T-helper 22 cell (primary cell): ENCODE measurements at places on chromosomes 1 and 21.
A peak's percentile ranks its signal among the peaks of the same experiment; 100 is the strongest.

DNA sequence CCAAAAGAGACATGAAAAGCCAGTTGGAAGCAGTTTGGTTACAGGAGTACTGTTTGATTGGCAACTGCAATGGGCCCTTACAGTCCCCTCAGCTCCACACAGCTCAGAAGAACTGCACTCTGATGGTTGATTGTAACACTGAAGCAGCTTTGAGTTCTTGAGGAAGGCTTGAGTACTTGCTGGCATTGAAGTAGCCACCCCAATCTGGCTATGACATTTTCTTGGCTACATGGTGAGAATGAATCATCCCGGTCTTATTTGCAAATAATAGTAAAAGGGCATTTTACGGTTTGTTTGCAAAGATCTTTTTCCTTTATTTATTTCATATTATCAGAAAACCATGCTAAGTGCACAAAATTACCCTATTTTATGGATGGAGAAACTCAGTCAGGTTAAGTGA, 159.7 kb upstream of the BEND5 start:
- no peak for DNase-seq

- DNase-seq = peak; percentile 92
Observed at GRCh38 chr1:45583264-45583665, 576 bp upstream of the NASP start.

GRCh38 chr1:42035205-42035829, 116.6 kb upstream of the HIVEP3 start:
- DNase-seq = peak; percentile 46

GRCh38 chr21:45320261-45321025, 32.7 kb upstream of the POFUT2 start:
- no peak for DNase-seq

- DNase-seq = no peak
Observed at GRCh38 chr1:233707153-233707879, 93.4 kb downstream of the KCNK1 start.

DNA sequence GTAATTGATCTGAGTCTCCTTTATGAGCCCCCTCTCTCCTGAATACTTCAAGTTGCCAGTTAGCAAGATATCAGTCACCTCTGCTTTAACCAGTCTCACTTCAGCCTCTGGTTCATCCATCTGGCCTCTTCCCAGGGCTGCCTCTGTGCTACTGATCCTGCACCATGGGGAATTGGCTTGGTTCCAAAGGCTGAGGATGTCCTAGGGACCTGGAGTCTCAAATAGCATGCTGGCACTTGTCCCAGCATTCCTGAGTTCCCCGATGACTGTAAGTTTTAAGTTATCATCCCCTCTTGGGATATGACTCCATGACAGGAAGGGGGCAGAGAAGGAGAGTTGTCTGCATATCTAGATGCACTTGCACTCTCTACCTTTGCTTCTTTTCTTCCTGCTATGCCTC, 252.0 kb downstream of the PTBP2 start:
- no peak for DNase-seq

DNA sequence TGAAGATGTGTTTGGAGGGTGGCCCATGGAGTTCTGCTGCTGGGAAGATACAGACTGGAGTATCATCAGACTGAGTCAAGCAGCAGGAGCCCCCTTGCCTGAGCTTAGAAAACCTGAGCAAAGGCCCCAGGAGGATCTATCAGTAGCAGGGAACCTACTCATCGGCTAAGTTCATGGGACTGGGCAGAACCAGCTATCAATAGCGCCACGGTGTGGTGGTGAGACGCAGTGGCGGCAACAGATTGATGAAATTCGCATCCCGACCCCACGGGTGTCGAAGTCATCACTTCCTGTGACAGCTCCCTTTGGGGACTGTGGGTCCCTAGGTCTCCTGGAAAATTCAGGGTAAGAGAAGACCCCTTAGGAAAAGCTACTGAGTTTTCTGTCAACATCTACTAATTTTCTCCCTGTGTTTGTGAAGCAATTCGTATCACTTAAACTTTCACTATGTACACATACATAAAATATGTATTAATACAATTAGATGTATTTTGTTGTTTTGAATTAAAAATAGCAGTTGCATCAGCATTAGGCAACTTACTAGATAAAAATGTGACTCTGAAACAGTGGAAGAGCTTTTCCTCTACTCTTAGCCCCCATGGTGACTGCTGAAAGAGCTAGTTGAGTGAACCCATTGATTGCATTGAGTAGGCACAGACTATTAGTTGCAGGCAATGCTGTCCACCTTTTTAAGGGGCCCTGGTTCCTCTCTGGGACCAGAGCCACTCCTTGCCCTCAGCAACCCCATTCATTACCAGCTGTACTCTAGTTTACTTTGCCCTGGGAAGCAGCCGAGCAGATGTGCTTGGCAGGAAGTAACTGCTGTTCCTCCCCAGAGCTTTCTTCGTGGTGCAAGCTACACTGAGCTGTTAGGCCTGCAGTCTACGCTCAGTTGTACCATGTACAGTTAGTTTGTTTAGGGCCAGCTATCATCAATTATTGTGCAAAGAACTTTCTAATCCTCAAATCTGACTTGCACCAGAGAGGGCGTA, 7.3 kb upstream of the CACNA1S start:
- peak; percentile 16 for DNase-seq

- peak; percentile 9 for DNase-seq
Observed at GRCh38 chr1:40612345-40612831, 53.1 kb downstream of the RIMS3 start.

DNA sequence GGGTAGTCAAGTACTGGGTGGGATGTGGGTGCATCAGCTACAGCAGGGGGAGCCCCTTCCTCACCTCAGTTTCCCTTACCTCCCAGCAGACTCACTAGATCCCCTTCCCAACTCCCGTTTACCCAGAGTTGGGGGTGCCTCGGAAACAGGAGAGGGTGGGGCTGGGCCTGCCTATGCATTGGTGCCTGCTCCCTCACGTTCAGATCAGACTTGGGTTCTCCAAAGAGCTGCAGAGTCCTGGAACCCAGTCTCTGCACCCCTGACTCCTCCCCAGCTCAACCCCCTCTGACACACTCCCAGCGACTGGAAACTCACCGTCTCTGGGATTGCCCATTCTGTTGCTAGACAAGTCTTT, 6.0 kb downstream of the FOXO6 start:
- DNase-seq = no peak

DNA sequence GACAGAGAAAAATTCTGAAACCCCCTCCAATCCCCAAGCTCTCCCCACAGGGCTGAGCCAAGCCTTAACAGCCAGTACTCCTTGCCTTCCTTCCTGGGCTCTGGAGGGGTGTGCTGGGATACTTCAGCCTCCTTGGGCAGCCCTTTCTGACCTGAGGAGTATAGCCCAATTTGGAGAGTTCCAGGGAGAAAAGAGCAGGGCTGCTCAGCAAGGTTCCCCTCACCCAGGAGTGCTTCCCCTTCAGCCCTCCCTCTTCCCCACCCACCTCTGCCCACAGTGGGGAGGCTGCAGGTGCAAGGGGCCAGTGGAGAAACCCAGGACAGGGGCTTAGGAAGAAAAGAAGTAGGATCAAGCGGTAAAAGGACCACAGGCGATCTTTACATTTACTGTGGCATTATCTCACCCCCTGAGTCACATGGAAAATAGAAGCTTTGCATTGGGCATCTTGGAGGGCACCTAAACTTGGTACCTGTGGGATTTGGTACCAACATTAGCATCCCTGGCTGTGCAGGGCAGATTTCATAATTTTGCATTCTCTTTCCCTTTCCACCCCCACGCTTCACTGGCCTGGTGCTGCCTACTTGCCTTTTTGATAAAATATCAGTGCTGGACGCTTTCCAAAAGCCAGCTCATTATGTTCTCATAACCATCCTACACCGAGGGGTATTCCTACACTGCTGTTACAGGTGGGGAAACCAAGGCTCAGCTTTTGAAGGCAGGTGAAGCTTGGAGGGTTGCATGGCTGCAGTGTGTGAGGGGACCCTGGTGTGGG, 2.8 kb upstream of the ADORA1 start:
- no peak for DNase-seq

DNA sequence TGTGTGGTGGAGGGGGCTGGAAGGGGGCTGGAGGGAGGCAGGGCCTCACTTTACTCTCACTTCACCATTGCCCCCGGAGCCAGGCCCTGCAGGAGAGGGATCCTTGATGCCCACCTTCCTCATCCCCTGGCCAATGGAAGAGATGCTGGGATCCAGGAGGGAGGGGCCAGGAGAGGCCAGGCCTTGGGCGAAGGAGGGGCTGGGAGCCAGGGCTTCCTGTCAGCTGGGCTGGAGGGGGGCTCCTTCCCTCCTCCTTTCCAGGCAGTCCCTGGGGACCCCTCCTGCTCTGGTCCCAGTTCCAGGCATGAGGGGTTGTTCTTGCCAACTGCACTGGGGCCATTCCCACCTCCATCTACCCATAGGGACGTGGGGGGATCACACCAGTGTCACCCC, 5.7 kb downstream of the AHDC1 start:
- no peak for DNase-seq

GRCh38 chr1:14136152-14136763, 436.3 kb downstream of the PRDM2 start:
- DNase-seq = no peak

GRCh38 chr1:152347116-152347728, 12.6 kb downstream of the FLG2 start:
- peak; percentile 2 for DNase-seq

- DNase-seq = no peak
Observed at GRCh38 chr1:22249928-22250680, 107.2 kb upstream of the WNT4 start.

DNA sequence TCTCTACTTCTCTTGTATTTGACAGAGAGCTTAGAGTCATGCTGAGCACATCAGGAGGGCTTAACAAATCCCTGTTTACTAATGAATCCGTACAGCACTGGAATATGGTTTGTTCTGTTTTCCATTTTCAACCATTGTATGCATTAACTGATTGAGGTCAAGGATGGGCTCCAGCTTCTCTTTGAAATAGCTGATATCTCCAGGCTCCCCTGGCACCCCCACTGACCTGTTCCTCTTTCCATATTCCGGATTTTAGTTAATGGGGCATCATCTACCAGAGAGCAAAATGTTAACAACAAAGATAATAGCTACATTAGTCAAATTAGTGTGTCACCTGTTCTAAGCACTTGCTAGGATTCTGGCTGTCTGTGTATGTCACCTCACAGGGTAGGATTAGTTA, 57.6 kb downstream of the NENF start:
- DNase-seq = no peak

DNA sequence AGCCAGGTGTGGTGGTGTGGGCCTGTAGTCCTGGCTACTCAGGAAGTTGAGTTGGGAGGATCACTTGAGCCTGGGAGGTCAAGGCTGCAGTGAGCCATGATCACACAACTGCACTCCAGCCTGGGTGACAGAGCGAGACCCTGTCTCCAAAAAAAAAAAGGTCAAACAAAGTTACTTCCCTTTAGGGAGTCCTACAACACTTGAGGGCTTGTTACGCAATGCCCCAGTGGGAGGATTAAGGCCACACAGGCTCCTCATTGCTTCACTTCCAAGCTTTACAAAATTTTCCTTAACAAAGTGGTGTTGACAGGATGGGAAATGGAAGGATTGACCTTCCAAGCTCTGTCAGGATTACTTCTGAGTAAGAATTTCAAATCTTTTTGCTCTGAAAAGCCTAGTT, 6.2 kb upstream of the EXTL1 start:
- DNase-seq = no peak

DNA sequence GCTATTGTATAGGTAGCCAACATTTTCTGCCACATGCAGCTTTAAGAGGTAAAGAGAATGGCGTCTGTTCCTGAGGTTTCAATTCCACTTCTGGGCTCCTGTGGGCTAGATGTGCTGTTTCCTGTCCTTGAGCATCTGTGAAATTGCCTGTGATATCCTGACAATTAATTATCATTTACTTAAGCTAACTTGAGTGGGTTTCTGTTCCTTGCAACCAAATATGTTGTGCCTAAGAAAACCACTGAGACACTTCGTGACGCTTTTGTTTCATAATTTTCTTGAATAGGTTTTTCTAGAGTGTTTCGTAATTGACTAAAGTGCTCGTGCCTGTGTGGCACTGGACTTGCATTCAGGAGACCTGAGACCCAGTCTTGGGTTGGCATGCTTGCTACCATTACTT, 127.3 kb upstream of the POU3F1 start:
- DNase-seq = no peak

DNA sequence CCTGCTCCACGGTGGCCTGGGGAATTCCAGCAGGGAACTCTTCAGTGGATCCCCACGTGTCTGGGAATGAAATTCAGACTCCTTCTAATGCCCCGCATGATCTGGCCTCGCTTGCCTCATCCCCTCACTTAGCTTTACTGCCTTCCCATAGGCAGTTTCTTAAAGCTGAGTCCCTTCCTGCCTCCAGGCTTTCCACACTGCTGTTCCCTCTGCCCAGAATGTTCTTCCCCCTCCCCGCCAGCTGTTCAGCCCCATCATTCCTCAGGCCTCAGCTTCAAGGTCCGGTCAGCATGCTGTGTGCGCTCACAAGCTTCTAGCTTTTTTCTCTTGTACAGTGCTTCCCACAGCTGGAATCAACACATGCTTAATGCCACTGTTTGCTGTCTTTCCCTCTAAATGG, 54.9 kb upstream of the WASF2 start:
- no peak for DNase-seq

DNA sequence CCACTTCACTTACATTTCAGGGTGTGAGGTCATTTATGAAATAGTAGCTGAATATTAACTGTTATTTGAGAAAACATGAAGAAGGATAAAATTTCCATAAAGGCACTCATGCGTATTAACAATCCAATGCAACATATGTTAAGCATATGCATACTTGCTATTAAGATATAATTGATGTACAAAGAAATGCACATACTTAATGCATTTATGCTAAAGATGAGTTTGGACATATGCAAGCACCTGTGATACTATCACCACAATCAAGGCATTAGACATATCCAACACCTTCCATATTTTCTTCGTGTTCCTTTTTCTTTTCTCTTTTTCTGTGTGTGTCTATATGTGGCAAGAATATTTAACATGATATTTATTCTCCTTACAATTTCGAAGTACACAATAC, 464.8 kb upstream of the BRINP3 start:
- no peak for DNase-seq

GRCh38 chr1:21013510-21013909, 163.2 kb downstream of the EIF4G3 start:
- DNase-seq = no peak

DNA sequence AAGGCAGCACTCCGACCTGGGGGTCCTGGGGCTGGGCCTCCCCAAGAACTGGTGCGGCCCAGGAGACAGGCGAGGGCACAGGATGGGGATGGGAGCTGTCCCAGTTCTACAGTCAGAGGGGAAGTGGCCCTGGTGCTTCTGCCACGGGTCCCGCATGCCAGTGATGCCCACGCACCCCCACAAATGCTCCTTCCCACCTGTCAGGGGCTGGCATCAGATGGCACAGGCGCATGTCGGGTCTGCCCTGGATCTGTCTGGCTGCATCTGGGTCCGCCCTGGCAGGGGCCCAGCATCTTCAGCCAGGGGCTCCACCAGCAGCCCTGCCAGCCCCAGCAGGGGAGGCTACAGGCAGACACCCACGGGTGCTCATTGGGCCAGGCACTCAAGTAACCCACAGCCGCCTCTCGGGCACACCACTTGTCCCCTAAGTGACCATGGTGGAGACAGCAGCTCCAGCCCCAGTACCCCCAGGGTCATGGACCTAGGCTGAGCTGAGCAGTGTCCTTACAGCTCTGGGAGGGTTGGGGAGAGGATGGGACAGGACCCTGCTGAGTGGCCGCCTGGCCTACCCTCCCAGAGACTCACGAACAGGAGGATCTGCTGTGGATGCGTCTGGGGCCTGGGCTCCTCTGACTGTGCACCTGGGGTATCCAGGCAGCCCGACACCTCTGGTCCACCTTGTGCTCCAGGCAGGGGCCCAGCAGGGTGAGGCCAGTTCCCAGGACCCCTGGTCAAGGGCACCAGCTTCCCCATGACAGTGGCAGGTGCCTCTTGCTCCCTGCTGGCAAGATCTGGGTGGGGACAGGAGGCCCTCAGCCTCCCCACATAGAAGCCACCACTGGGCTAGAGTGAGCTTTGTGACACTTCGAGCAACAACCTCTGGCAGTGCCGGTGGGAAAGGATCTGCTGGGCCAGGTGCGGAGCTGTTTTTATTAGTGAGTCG, 5.4 kb downstream of the SMIM1 start:
- DNase-seq = no peak
